Muscle of arm (tissue), 14 donors: ENCODE measurements at places on chromosomes 7 and 10.

GRCh38 chr10:101066146-101066895 is 4.5 kb downstream of the KAZALD1 start:
- peak; percentile 41 for DNase-seq

DNA sequence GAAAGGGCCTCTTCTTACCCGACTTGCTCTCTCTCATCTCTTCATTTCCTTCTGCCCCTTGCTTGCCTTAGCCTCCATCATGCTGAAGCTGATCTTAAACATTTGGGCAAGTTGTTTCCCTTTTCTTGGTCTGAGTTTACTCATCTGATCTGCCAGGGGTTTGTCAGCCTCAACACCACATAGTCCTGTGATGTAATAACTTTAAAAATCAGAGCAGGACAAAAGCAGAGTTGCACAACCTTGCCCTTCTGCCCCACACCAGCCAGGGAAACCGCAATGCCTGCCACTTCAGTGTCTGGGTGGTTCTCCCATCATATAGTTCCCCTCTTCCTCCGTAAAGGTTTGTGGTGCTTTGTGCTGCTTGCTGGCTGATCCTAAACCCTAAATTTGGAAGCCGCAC is 9.9 kb upstream of the LIPM start:
- no peak for DNase-seq

GRCh38 chr10:43945908-43946307 is 297.2 kb upstream of the ZNF32 start:
- DNase-seq, result no peak

- DNase-seq, result no peak
These were observed 148.0 kb downstream of the LRRN3 start for GRCh38 chr7:111238886-111239285.

GRCh38 chr7:132051311-132051710 is 494.9 kb upstream of the PODXL start:
- no peak for DNase-seq

DNA sequence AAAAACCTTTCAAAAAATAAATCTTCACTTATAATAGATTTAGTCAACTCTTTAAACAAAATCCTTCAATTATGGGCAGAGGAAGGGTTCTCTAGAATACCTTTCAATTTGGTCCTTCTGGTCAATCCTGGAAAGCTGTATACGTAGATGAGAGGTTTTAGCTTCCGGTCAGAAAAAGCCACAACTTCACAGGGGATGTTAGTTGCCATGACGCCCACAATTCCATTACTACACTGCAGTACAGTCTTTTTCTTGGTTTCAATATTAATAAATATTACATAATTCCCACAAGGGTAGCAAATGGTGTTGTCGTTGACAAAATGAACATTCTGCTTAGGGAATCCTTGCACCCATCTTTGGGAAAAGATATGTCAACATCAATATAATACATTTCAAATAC is 1.7 kb downstream of the CFAP43 start:
- no peak for DNase-seq

GRCh38 chr7:134908289-134908688 is 78.0 kb upstream of the AGBL3 start:
- no peak for DNase-seq

GRCh38 chr10:78829565-78829964 is 239.2 kb upstream of the ZMIZ1 start:
- DNase-seq, result no peak

- DNase-seq, result no peak
These were observed 714.1 kb downstream of the AUTS2 start for GRCh38 chr7:70312336-70312735.

GRCh38 chr10:14118953-14119352 is 211.8 kb downstream of the FRMD4A start:
- no peak for DNase-seq

DNA sequence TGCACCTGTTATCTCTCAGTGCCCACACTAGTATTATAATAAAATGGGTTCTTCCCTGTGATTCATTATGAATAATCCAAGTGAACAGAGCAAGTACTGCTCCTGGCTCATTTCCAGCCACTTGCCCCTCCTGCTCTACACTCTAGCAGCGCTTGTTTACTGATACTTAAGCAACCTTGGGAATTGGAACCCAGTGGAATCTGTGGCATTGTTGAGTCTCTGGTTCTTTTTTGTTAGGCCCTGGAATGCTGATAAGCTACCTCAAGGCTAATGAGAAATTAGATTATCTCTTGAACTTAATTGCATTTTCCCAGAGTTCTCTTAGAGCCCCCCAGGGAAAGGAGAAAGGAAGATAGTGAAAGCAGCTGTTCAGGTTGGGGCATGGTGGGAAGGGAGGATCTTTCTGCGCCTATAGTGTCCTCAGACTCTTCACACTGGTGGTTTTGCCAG is 34.0 kb downstream of the PRKAR2B start:
- DNase-seq, result no peak

DNA sequence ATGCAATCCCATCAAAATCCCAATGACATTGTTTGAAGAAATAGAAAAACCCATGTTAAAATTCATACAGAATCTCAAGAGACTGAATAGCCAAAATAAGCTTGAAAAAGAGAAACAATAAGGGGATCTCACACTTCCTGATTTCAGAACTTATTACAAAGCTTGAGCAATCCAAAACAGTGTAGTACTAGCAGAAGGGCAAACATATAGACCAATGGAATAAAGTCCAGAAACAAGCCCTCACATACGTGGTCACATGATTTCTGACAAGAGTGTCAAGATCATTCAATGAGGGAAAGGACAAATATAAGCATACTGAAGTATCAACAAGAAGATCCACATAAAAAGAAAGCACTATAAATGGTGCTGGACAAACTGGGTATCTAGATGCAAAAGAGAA is 31.9 kb downstream of the MICU1 start:
- no peak for DNase-seq

DNA sequence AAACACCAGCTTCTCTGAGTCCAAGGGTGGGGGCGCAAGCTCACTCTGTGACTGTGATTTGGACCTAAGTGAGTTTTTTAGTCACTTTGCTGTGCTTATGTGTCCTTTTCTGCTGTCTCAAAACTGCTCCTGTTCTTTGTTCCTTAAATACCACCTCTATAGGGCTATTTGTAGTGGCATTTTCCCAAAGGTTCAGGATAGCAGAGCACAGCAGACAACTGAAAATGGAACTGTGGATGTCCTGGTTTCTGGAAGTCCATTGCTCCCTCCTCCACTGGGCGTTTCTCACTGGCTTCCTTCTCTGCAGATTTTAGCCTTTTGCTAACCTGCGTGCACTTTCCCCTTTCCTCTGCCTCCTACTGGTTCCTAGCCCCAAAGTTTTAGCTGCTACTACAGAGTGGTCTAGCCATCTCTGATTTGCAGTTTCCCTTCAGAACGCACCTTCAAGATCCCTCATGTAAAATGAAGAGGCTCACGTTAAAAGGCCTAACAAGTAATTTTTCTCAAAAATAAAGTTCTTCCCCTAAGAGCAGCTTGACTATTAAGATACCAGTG is 25.6 kb downstream of the BLVRA start:
- DNase-seq, result no peak

DNA sequence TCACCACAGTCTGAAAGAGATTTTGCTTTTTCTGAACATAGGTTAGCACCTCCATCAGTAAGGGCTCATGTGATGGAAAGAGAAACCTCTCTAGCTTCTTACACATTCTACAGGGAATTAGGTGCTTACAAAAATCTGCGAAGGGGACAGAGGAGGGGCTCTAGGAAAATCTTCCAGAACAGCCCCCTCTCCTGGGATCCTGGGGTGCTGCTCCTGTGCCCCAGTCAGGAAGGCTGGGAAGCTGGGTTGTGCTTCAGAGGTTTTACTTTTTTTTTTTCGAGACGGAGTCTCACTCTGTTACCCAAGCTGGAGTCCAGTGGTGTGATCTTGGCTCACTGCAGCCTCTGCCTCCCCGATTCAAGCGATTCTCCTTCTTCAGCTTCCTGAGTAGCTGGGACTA is 7.5 kb upstream of the FAM171A1 start:
- DNase-seq, result no peak

- DNase-seq, result no peak
These were observed 592.7 kb downstream of the PARD3 start for GRCh38 chr10:34222359-34222758.

GRCh38 chr7:1123715-1124114 is 35.8 kb downstream of the GPER1 start:
- peak; percentile 83 for DNase-seq

GRCh38 chr7:134552105-134552504 is 3.2 kb downstream of the AKR1B15 start:
- no peak for DNase-seq

DNA sequence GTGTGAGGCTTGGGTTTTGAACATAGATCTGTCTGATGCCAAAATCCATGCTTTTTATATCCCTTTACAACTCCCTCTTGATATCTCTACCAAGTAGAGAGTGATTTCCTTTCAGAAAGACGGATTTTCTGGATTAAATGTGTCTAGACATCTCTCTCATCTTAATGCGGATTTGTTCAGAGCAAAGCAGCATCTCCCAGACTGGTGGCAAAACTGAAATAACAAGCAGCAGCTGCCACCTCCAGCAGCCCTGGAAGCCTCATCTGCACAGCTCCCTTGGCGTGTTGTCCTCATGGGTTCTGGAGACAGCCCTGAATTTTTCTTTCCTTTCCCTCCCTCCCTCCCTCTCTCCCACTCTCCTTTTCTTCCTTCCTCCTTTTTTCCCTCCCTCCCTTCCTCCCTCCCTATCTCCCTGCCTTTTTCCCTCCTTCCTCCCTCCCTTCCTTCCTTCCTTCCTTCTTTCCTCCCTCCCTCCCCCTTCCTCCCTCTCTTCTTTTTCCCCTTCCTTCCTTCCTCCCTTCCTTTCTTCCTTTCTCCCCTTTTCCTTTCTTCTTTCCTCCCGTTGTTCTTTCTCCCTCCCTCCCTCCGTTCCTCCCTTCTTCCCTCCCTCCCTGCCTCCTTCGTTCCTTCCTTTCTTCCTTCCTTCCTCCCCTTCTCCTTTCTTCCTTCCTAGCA is 639.9 kb downstream of the TYW1 start:
- DNase-seq, result no peak

- no peak for DNase-seq
These were observed 224.8 kb downstream of the DNAJB9 start for GRCh38 chr7:108794466-108794865.

GRCh38 chr7:57308631-57309408 is 141.2 kb upstream of the ZNF716 start:
- no peak for DNase-seq

DNA sequence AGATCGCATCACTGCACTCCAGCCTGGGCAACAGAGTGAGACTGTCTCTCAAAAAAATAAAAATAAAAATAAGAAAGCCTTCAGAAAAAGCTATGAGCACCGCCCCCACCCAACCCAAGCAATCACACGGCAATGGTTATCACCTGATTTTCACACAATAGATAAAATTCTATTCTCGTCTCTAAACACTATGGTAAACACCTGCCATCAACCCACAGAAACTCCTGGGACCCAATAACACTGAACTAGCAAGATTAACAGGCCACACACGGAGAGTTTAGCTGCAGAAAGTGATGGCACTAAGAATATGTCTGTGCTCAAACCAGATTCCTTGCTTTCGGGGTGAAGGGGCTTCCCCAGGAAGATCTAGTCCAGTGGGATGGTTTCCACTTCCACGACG is 173.8 kb downstream of the DIP2C start:
- DNase-seq, result no peak

GRCh38 chr10:18955061-18955460 is 93.5 kb upstream of the MALRD1 start:
- DNase-seq, result no peak

GRCh38 chr7:36736090-36736898 is 12.0 kb upstream of the AOAH start:
- no peak for DNase-seq

DNA sequence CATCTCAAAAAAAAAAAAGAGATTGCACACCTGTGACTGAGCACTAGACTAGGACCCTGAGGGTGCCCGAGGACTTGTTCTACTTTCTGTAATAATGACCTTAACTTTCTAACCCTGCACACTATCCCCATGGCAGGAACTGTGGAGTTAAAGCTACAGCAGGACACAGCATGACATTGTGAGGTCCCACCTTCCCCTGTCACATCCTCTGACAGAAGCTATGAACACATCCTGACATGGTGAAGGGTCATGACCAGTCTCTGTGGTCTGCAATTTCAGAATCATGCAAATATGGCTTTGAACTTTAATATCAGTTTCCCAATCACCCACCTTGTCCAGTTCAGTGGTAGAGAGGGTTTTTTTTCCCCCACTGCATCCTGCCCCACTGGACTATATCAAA is 18.5 kb upstream of the SAR1A start:
- DNase-seq, result no peak

DNA sequence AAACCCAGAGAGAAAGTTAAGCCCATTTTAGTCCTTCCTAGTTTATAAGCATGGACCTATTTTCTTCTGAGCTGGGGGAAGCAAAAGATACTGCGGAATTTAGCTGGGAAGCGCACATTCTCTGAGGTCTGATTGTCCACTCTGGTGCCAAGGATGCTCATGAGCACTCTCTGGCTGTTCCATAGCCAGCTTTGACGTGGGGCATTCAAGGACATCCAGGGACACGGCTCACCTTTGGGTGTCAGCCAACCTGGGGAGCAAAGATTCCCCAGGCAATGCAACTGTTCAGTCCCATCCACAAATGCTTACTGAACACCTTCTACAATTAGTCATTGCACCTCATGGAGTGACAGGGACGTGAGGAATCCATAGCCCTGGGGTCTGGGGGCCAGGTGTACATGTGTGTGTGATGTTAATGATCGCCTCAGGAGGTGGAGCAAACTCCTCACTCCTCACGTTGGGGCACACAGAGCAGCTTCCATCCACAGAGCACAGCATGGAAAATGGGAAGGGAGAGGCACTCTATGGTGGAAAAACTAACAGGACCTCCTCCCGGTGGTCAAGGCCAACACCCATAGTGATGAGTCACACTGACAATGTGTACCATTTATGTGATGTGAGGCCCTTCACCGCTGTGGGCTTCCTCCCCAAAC is 67.5 kb upstream of the IGFBP3 start:
- DNase-seq, result no peak

DNA sequence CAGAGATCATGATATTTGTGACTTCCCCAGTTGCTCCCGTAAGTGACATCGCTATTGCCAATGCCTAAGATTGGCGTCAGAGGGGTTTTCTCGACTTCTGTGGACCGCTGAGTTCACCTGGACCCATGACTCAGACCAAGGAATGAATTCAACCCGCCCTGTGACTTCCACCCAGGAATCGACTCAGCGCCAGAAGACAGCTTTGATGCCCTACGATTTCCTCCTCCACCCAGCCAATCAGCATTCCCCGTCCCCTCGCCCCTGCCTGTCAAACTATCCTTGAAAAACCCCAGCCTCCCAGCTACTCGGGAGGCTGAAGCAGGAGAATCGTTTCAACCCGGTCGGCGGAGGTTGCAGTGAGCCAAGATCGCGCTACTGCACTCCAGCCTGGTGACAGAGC is 58.3 kb downstream of the MICALL2 start:
- DNase-seq, result no peak
